ENCODE measurements at places on chromosomes 12 and 14. TPM values are rescaled to one million over a fixed set of nuclear protein-coding genes. Genes with fewer than 3 reads are reported as not detected.

DNA sequence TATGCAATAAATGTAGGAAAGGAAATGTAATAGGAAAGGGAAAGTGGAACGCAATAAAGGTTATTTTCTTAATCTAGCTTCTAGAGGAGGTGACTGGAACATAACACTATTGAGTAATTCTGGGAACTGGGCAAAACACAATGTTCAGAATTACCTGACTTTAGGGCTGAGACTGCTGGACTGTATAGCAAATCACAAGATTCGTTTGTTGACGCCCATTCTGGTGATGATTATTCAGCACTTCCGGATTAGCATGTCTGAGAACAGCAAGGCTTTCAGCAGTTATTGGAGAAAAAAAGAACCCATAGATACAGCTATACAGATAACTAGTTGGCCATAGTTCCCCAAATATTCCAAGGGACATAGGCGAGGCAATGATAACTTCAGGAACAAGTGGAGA is 2.3 kb upstream of the KLRD1 start:
- no peak overlapping the region for H3K27ac ChIP-seq

GRCh38 chr12:40697566-40698259 is 5.5 kb downstream of the CNTN1 start:
- H3K27me3 ChIP-seq, result peaks cover under 1% of the 10 kb centered on the region
- no peak for DNase-seq
- no peaks in the 10 kb centered on the region for H3K36me3 ChIP-seq
- no peak overlapping the region for H3K27ac ChIP-seq
- no peak overlapping the region for H3K4me3 ChIP-seq

DNA sequence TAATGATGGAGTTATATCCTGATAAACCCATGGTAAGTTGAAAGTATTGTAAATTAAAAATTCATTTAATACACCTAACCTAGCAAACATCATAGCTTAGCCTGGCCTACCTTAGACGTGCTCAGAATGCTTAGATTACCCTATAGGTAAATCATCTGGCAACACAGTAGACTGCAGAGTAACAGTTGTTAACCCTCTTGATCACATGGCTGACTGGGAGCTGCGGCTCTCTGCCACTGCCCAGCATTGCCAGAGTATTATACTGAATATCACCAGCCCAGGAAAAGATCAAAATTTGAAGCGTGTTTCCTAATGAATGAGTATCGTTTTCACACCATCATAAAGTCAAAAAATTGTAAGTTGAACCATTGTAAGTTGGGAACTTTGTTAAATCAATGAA is 17.8 kb upstream of the TMPRSS12 start:
- peaks cover 4% of the 10 kb centered on the region for H3K4me1 ChIP-seq
- no peaks in the 10 kb centered on the region for H3K27me3 ChIP-seq
- H3K36me3 ChIP-seq, result peaks cover 2% of the 10 kb centered on the region
- DNase-seq, result no peak
- H3K4me3 ChIP-seq, result no peak overlapping the region

GRCh38 chr14:86989285-86989684 is 1003.7 kb downstream of the GALC start:
- H3K27ac ChIP-seq, result no peak overlapping the region
- H3K27me3 ChIP-seq, result no peaks in the 10 kb centered on the region
- no peak overlapping the region for H3K4me3 ChIP-seq
- DNase-seq, result no peak
- H3K36me3 ChIP-seq, result no peaks in the 10 kb centered on the region

DNA sequence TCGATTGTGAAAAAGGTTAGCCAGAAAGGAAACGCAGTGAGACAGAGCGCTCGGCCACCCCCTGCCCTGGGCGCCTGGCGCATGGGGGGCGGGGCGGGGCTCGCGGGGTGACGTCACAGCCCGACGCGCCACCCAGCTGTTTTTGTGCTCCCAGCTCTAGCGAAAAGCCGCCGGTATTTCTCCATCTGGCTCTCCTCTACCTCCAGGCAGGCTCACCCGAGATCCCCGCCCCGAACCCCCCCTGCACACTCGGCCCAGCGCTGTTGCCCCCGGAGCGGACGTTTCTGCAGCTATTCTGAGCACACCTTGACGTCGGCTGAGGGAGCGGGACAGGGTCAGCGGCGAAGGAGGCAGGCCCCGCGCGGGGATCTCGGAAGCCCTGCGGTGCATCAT is at the start of gene GABARAPL1:
Gene GABARAPL1 (plus strand): TSS at position 139 of the 393 bp plus-strand sequence. CDS start 253 bp downstream, at position 392.
- peak within 1 kb of the TSS; percentile 99 for H3K27ac ChIP-seq
- peak; percentile 97 for DNase-seq
- H3K4me1 ChIP-seq, result peaks cover 28% of the 10 kb centered on the region
- H3K4me3 ChIP-seq, result peak within 1 kb of the TSS; percentile 72

DNA sequence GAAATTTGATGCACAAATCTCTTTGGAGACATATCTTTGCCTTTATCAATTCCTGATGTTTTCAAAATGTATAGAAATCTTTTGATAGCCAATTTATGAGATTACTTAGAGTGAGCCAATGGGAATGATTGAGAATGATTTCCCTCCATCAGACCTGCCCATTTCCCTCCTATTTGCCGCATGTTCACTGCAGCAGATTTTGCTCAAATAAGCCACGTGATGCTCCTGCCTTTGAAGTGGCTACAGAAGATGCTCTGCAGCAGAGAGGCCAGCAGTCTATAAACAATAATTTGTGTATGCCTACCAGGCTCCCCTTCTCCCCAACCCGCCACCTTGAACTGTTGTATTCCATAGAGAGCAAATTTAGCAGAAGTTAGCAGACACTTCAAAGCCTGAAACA is 21.9 kb downstream of the WIF1 start:
- no peak overlapping the region for H3K27ac ChIP-seq
- no peaks in the 10 kb centered on the region for H3K4me1 ChIP-seq
- no peak overlapping the region for H3K4me3 ChIP-seq
- H3K36me3 ChIP-seq, result no peaks in the 10 kb centered on the region
- no peaks in the 10 kb centered on the region for H3K27me3 ChIP-seq

GRCh38 chr12:24631676-24632426 is 317.1 kb downstream of the BCAT1 start:
- H3K27ac ChIP-seq, result no peak overlapping the region
- H3K4me3 ChIP-seq, result no peak overlapping the region
- no peak for DNase-seq
- H3K4me1 ChIP-seq, result no peaks in the 10 kb centered on the region
- no peaks in the 10 kb centered on the region for H3K36me3 ChIP-seq

GRCh38 chr14:43041207-43041606 is 1434.5 kb downstream of the LRFN5 start:
- no peaks in the 10 kb centered on the region for H3K36me3 ChIP-seq
- no peaks in the 10 kb centered on the region for H3K27me3 ChIP-seq
- DNase-seq, result no peak
- H3K4me1 ChIP-seq, result no peaks in the 10 kb centered on the region
- no peak overlapping the region for H3K4me3 ChIP-seq
- H3K27ac ChIP-seq, result no peak overlapping the region

GRCh38 chr12:153080-153746 is 60.7 kb downstream of the SLC6A12 start:
- H3K4me3 ChIP-seq, result no peak overlapping the region
- H3K27me3 ChIP-seq, result no peaks in the 10 kb centered on the region
- no peak overlapping the region for H3K27ac ChIP-seq
- no peaks in the 10 kb centered on the region for H3K36me3 ChIP-seq
- no peaks in the 10 kb centered on the region for H3K4me1 ChIP-seq
- peak; percentile 86 for DNase-seq

GRCh38 chr14:75521415-75522199 is 662 bp upstream of the BATF start:
- H3K4me3 ChIP-seq, result no peak overlapping the region
- H3K36me3 ChIP-seq, result no peaks in the 10 kb centered on the region
- H3K27ac ChIP-seq, result peak overlapping the region; percentile 57
- H3K4me1 ChIP-seq, result peaks cover 33% of the 10 kb centered on the region
- no peaks in the 10 kb centered on the region for H3K27me3 ChIP-seq

- no peak overlapping the region for H3K27ac ChIP-seq
- H3K4me1 ChIP-seq, result no peaks in the 10 kb centered on the region
- H3K36me3 ChIP-seq, result no peaks in the 10 kb centered on the region
- no peaks in the 10 kb centered on the region for H3K27me3 ChIP-seq
Observed at GRCh38 chr14:85363358-85363757, 166.6 kb upstream of the FLRT2 start.

DNA sequence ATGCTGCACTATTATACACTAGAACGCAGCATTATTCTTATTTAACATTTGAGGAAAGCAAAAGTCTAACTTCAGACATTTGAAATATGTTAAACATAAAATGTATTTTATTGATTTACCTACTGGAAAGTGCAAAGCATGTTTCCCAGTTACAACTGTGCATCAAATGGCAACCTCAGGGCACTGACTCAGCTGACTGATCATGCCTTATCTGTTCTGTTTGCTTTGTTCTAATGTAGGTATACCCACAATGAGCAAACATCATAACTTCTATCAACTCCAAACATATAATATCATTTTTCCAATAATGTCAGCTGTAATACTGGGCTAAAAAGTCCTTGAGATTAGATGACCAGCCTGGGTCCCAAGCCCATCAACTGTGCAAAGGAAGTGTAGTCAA is 431.0 kb downstream of the FOXG1 start:
- H3K4me3 ChIP-seq, result no peak overlapping the region
- H3K36me3 ChIP-seq, result no peaks in the 10 kb centered on the region
- no peak overlapping the region for H3K27ac ChIP-seq
- no peaks in the 10 kb centered on the region for H3K4me1 ChIP-seq
- no peak for DNase-seq

DNA sequence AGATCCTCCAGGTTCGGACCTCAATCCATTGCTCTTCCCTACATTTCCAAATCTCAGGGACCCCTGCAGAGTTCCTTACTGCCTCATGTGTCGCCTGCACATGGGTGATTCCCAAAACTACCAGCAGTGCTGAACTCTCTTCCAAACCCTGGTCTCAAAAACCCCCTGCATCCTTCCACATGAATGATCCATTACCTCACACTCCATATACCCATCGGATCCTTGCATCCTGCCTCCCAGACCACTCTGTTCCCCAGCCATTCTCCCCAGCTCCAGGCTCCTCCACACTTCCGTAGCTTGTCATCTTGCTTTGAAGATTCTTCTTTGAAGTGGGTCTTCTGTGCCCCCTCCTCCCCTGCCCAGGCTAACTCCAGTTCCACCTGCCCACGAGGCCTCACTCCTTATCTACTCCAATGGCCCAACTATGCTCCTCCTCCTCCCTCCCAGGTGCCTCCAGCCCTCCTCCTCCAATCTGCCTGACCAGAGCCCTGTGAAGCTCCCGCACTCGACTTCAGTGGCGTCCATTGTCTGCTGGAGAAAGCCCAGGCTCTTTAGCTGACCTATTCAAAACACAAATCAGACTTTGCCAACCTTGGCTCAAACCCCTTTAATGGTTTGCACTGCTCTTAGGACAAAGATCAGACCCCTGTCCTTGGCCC is 13.8 kb downstream of the RAPGEF3 start:
- no peak overlapping the region for H3K4me3 ChIP-seq
- DNase-seq, result no peak
- H3K36me3 ChIP-seq, result peaks cover 8% of the 10 kb centered on the region
- no peak overlapping the region for H3K27ac ChIP-seq
- H3K4me1 ChIP-seq, result peaks cover 27% of the 10 kb centered on the region
- H3K27me3 ChIP-seq, result no peaks in the 10 kb centered on the region

DNA sequence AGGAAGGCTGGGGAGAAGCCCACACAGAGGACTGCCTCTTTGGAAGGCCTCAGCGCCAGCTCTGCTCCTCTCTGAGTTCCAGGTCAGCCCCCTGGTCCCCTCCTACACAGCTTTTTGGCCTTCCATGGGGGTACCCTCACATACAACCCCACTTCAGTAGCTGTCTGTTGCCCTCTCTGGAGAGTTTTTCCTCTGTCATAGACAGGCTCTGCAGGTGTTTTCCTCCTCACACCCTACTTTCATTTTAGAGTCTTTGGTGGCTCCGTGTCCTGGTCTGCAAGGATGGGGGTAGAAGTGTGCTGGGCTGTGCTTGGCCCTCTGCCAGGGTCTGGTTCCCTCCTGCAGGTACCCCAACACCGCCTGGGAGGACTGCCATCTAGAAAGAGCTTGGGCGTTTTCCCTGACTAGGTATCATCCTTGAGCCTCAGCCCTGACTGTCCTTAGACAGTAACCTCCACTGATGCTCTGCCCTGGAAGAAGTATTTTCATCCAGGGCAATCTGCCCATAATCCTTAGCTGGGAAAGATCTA is 15.1 kb downstream of the ZDHHC22 start:
- H3K4me3 ChIP-seq, result no peak overlapping the region
- H3K27me3 ChIP-seq, result no peaks in the 10 kb centered on the region
- DNase-seq, result no peak
- peaks cover 19% of the 10 kb centered on the region for H3K4me1 ChIP-seq

GRCh38 chr14:23438101-23438971 is 2.9 kb upstream of the MYH7 start:
- H3K27me3 ChIP-seq, result no peaks in the 10 kb centered on the region
- no peak overlapping the region for H3K4me3 ChIP-seq
- no peaks in the 10 kb centered on the region for H3K4me1 ChIP-seq
- no peaks in the 10 kb centered on the region for H3K36me3 ChIP-seq

DNA sequence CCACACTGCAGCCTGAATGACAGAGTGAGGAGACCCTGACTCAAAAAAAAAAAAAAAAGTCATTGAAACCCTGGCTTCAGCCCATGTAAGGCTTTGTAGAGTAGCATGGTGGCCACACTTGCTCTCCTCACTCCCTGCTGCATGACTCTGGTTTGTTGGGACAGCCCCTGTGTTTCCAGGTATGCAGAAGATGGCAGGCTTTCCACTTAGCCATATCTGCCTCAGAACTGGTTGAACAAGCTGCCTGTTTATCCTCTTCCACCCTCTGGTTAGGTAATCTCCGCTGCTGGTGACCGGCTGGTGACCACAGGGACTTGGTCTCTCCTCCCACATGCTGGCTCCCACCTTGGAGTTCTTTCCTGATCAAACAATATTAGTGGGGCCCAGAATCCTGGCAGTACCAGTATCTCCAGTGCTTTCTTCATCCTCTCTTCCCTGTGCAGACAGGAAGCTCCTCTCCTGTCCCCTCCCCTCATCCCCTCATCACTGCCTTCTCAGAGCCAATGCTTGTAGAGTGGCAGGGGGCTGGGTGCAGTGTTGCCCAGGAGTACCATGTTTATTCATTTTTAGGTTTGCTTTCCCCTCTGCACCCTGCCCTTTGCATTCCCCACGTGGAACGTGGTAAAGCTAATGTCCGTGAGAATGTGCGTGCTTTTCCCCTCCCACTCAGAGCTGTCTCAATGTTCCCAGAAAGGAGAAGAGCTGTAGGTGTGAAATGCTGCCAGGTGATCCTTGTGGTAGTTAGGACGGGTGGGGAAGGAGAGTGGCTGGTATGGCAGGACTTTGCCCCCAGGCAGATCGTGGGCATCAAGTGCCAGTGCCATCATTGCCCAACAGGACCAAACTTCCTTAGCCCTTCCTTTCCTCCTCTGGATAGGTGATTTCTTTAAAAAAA is 11.3 kb downstream of the ABHD12B start:
- H3K27me3 ChIP-seq, result no peaks in the 10 kb centered on the region
- H3K27ac ChIP-seq, result no peak overlapping the region
- H3K4me3 ChIP-seq, result no peak overlapping the region
- no peaks in the 10 kb centered on the region for H3K36me3 ChIP-seq

Gene OS9
- 257 TPM for total RNA-seq

Gene FGD4
- total RNA-seq, result 78.6 TPM

Gene CMKLR1
- 16.7 TPM for total RNA-seq

Gene PTPRR
- 2.7 TPM for total RNA-seq

Gene OR4E2
- total RNA-seq, result not detected

Gene NFKBIA
- 292 TPM for total RNA-seq

Gene TWF1
- total RNA-seq, result 50.2 TPM

Gene DEPDC4
- total RNA-seq, result 1.6 TPM

Gene PAH
- not detected for total RNA-seq

Gene TTC6
- 7.3 TPM for total RNA-seq

Gene SIX6
- not detected for total RNA-seq

Gene KRT74
- total RNA-seq, result not detected

Gene CBLN3
- total RNA-seq, result 3.3 TPM

Data from upper lobe of left lung (tissue), 6 donors.